ENCODE measurements at places on chromosomes 12 and 14.

GRCh38 chr12:130879212-130879686 is 7.4 kb downstream of the RAN start:
- DNase-seq = no peak

GRCh38 chr14:100656996-100657395 is 69.7 kb upstream of the DLK1 start:
- no peak for DNase-seq

DNA sequence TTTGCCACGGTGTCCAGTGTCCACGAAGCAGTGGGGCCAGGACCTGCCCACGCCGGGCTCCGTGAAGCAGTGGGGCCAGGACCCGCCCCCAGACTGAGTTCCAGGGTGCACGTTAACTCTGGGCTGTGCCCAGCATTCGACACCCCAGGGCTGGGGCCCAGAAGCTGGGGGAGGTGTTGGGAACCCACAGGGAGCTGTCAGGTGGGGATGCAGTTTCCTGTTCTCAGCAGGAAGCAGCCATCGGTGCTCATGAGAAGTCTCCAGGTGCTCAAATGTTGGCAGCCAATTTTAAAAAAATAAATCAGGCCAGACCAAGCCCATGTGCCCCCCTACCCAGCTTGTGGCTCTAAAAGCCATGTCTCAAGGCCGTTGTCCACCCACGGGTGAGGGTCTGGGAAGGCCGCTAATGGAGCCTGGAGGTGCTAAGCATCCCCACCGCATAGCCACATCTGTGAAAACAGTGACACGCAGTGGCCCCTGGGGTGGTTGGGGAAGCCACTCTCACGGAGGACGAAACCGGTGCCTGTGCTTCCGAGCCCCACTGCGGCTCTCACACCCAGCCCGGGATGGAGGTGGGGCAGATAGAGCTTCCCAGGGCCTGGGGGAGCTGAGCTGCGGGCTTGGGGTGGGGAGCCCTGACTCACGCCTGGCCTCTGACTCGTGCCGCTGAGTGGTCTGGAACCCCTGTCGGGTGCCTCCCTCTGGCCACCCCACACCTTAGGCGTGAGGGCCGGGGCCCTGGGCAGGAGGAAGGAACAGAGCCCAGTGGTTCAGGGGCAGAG is 53.5 kb downstream of the FBRSL1 start:
- DNase-seq = no peak

DNA sequence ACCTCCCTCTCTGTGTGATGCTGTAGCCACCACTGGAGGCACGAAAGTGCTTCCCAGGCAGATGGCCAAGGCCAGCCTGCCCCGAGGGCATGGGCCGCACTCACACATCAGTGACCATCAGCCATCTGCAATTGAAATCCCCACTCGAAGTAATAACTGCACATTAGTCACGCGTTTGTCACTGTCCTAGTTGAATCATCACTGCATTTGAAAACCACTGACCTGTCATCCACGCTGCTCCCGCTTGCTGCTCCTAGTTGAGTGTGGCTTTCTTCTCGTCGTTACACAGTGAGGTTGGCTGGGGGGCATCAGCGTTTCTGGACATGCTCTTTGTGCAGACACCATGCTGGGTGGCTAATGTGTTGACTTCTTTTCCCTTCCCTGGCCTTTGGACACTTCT is 176.1 kb downstream of the ADGRD1 start:
- DNase-seq = no peak

GRCh38 chr14:94411638-94412037 is 23.2 kb upstream of the SERPINA1 start:
- no peak for DNase-seq

GRCh38 chr12:49059045-49059298 is 1.6 kb downstream of the KMT2D start:
- no peak for DNase-seq

DNA sequence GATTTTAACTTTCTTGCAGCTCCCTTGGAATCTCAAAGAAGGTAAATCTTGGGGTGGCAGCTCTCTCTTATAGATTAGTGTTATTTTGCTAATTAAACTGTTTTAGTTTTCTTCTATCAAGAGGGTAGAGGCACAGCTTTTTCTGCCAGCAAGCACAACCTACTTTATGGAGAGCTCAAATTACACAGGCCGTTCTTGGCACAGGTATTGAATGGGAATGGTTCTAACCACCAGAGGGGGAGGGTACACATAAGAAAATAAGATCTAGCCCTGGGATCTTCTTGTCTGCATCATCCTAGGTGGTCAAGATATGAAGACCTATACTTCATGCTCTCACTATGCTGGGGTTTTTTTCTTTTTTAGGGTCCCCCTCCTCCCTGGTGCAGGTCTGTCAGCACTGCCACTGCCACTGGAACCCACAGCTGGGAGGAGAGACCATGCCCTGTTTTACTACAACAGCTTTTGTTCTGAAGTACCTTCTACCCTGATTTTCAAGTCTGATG is 48.6 kb upstream of the STAC3 start:
- no peak for DNase-seq

DNA sequence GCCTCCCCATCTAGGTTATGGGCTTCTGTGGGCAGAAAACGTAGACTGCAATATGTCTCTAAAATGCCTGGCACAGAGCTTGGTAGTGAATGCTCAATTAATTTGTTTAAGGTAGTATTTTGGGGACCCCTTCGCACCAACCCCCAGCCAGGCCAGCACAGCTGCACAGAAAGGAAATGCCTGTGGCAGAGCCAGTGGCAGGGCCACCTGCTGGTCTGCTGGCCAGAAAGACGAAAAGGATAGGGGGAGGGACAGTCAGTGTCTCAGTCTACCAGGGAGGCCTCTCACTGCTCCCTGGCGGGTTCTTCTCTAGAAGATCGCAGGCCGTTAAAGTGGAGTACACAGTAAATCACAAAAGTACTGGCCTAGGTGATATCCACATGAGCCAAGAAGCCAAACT is 3.5 kb downstream of the RAB15 start:
- no peak for DNase-seq
